ENCODE measurements at places on chromosomes 5 and 9.
A peak's percentile ranks its signal among the peaks of the same experiment; 100 is the strongest.

DNA sequence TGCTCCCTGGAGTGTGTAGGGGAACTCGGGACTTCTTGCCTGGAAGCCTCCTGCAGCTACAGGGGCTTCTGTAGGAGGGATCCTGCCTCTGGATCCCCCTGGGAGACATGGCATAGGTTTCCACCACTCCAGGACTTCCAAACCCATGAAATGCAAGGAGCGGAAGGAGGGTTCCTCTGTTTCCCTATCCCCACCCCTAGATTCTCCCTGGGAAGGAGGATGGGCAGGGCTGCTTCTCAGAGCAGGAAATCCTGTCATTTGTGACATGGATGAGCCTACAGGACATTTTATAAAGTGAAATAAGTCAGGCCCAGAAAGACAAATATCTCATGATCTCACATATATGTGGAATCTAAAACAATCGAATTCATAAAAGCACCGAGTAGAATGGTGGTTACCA lies 23.5 kb upstream of the SLC25A48 start:
- no peak for DNase-seq

GRCh38 chr5:2750758-2751464 lies 566 bp downstream of the IRX2 start:
- peak; percentile 62 for DNase-seq

DNA sequence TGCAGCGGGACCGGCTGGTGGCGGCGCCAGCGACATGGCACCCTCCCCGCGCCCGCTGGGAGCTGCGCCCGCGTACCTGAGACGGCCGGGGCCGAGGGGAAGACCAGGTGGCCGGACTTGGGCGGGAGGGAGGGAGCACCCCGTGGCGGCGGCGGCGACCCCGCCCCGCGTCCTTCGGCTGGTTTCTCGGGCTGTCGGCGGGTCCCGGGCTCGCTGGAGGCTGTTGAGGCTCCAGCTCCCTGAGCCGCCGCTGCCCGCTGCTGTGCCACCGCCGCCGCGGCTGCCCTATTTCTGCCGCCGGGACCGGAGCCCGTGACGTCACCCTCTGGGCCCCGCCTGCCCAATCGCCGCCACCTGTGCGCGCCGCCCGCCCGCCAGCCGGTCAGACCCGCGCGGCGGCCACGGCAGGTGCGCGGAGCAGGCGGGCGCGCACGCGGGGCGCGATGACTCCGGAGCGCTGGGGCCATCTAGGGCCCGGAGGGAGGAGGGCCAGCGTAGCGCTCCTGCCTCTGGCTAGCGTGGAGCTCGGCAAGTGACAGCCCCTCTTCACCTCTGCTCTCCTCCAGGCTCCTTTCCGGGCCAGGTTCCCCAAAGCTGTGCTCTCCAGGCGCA lies at the start of gene FSTL4:
FSTL4 (minus strand) TSS at position 293 of the 612 bp plus-strand sequence.
- peak; percentile 83 for DNase-seq

DNA sequence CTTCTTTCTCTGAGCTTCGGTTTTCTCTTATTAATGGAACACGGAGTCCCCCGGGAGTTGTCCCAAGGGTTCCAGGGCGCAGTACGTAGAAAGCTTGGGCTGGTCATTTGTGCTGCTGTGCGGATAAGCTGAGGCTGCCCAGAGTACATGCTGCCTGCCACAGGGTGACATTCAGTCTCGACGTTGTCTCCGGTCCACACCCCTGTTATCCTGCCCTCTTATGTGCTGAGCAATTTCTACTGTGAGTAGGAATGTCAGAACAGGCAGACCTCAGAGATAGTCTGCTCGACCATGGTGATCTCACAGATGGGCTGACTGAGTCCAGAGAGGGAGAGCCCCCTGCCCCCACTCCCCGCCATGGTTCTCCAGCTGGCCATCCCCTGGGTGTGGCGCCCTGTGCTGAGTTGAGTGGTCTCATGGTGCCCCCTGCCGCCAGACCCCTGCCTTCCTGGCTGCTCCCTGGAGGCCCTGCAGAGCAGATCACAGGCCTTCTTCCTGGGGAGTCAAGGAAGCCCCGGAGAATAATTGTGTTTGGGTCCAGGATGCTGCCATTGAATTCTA lies 124.0 kb downstream of the RGS3 start:
- peak; percentile 85 for DNase-seq

- no peak for DNase-seq
Observed at GRCh38 chr9:79623799-79624721, 52.3 kb downstream of the TLE4 start.

DNA sequence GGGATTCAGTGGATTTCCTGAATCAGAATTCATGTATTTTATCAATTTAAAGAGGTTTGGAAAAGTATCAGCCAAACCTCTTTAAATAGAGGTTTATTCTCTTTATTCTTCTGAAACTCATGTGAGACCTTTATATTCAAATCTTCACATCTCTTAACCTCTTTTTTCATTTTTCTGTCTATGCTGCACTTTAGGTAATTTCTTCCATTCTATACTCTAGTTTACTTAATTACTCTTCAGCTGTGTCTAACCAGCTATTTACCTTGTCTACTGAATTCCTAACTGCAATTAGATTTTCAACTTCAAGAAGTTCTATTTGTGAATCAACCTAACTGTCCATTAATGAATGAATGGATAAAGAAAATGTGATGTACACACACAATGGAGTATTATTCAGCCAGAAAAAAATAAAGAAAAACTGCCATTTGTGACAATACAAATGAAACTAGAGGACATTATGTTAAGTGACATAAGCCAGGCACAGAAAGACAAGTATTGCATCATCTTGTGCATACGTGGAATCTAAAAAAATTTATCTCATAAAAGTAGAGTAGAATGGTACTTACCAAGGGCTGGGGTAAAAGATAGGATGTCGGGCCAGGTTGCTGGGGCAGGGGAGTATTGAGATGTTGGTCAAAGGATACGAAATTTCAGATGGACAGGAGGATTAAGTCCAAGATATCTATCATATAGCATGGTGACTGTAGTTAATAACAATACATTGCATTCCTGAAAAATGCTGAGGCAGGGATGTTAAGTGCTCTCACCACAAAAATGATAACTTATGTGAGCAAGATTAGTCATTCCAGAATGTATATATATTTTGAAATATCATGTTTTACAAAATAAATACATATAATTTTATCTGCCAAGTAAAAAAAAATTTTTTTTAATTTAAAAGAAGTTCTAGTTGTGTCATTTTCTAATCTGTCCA lies 129.5 kb upstream of the LRRTM2 start:
- no peak for DNase-seq

- DNase-seq = no peak
Observed at GRCh38 chr5:158591301-158591863, 508.3 kb downstream of the EBF1 start.

DNA sequence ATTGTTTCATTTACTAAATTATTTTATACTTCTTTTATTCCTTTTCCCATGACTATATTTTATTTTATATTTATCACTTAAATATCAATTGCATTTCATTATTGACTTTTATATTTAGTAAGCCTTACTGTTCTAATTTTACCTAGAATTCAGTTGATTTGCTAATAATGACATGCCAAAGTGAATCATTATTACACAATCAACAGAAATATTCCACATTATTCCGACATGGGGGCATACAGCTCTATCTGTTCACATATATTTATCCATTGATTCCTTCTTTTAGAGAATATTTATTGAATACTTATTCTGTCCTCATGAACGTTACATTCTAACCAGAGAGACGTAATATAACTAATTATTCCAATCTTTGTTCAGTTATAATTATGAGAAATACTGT lies 221.8 kb downstream of the DOCK8 start:
- no peak for DNase-seq

DNA sequence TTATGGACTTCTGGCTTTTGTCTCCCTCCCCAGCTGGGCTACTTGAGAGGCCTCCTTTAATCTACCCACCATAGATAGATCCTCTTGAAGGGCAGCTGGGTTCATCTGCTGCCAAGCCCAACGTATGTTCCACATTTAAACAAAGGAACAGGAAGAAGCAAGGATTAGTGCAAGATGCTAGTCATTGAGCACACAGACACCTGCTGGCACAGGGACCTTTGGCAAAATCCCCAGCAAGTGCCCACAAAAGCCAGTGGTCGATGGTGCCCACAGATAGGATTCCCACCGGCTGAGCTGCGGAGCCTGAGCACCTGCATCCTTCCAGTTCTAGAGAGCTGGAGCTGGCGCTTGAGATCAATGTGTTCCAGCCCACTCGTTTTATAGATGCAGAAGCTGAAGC lies 57.7 kb upstream of the SHB start:
- DNase-seq = no peak

DNA sequence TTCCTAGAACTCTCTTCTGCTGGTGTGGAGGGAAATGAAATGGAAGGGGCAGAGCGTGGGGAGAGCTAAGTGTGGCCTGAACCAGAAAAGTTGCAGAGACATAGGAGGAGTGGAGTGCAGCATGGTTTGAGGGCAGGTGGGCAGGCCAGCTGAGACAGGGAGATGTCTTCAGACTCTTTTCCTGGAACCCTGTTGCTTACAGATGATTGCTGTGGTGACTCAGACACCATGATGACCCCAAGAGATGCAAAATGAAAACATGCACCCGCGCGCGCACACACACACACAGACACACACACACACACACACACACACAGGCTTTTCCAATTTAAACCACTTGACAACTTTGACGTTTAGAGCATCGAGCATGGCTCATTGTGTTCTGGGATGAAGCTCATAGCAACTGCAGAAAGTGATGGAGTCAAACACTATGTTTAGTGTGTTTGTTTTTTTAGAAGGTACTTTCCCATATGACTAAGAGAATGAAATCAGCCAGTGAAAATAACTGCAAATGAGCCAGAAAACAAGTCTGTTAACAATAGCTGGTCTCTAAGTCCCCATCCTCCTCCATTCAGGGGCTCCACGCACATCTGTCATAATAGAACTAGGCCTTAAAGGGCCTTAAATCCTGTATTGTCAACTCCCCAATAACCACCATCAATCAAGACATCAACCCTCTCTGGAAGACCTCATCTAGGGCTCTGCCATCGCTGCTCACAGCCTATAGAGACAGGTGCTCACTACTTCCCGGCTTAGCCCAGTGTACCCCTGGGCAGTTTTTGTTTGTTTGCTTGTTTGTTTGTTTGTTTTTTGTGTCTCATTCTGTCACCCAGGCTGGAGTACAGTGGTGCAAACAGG lies 9.6 kb downstream of the TMOD1 start:
- no peak for DNase-seq

GRCh38 chr5:23157716-23158115 lies 304.6 kb upstream of the CDH12 start:
- no peak for DNase-seq

DNA sequence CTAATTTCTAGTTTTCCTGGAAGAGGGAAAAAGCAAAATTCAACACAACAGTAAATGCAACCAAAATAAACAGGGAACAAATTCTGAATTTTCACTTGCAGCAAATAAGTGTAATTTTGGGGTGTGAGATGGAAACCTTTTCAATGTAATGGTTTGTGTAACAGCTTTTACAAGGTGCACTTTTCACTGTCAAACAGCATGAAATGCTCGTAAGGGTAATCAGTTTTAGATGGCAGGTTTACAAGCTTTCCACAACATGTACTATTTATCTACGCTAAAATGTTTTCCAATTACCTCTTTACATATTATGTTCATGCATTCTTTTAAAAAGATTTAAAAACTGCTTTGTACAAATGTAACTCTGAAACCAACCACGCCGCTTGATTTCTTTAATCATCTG lies 115.3 kb downstream of the RFX3 start:
- DNase-seq = no peak

DNA sequence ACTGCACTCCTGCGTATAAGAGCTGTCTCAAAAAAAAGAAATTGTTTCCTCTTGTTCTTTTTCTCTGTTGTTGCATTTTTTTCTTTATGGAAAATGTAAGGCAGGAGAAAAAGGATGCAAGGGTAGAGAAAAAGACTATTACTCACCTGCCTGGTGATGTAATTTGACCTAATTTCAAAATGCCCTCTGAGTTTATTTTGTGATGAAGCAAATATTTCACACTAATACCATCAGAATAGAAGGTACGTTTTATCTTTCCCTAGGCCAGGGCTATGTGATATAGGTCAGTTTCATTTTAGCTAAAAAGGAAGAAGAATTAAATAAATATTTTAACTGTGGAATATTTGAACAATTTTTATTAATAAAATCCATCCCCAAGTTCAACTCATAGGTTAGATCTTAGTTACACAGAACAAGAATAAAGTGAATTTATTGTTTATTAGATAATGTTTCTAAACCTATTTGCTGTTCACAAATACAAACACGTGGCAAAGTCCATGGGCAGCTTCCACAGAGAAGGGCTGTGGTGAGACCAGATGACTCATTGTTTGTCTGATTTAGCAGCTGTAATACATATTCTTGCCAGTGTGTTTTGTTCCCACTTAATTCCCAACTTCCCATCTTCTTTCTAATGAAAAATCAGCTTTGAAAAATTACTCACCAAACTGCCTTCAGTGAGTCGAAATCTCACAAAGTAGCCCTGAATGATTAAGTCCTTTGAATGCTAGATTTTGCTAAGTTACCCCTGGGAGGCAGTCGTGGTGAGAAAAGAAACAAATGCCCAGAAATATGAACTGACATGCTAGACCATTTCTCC lies 52.8 kb upstream of the CCDC112 start:
- DNase-seq = peak; percentile 36

GRCh38 chr9:3281399-3281798 lies 244.4 kb downstream of the RFX3 start:
- no peak for DNase-seq

DNA sequence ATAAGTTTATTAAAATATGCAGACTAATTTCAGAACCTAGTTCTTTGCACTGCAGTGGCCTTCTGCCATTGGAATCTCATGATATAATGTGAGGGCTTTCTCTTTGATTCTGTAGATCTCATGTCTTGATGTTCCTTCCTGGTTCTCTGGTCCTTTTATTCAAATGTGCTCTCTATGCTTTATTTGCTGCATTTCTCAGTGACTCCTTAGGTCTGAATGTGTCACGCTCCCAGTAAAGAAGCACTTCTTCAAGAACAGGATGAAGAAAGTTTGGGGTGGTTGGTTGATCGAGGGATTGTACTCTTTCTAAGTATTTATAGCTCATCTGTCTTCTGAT lies 122.6 kb downstream of the GDNF start:
- DNase-seq = no peak

- no peak for DNase-seq
Observed at GRCh38 chr5:126490167-126490940, 67.1 kb downstream of the GRAMD2B start.

- DNase-seq = no peak
Observed at GRCh38 chr5:131854134-131854533, 57.3 kb upstream of the FNIP1 start.

GRCh38 chr5:107123014-107123413 lies 547.7 kb downstream of the EFNA5 start:
- no peak for DNase-seq

GRCh38 chr9:120542701-120543490 lies 37.1 kb downstream of the CDK5RAP2 start:
- no peak for DNase-seq

DNA sequence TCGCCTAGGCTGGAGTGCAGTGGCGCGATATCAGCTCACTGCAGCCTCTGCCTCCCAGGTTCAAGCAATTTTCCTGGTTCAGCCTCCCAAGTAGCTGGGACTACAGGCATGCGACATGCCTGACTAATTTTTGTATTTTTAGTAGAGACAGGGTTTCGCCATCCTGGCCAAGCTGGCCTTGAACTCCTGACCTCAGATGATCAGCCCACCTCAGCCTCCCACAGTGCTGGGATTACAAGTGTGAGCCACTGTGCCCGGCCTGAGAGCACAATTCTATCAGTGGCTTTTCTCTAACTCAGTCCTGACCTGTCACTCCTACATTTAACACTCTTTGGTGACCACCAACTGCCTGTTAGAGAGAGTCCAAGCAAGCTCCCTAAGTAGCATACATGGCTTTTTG lies 82.7 kb upstream of the SPOCK1 start:
- DNase-seq = no peak

- DNase-seq = no peak
Observed at GRCh38 chr5:112006721-112007120, 249.7 kb upstream of the NREP start.

All from stomach (tissue), 19 donors.